ENCODE measurements at places on chromosomes 4 and X.

DNA sequence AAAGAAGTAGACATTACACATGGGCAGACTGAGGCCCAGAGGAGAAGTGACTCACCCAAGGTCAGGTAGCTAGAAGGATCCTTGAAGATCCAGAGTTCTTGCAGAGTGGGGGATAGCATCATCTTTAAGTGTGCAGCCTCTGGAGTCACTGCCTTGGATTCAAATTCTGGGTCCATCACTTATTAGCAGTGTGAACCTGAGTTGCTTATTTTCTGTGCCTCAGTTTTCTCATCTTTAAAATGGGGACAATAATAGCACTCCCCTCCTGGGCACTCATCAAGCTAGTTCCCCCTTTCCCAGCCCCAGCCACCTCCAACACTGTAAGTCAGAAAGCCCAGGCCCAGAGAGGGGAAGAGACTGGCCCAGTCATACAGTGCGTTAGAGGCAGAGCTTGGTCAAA lies 141.8 kb upstream of the PJA1 start:
- DNase-seq, result no peak

GRCh38 chr4:8336412-8337075 lies 67.0 kb downstream of the HTRA3 start:
- DNase-seq, result no peak

- no peak for DNase-seq
These were observed 134.4 kb downstream of the AFF1 start for GRCh38 chr4:87069037-87069742.

DNA sequence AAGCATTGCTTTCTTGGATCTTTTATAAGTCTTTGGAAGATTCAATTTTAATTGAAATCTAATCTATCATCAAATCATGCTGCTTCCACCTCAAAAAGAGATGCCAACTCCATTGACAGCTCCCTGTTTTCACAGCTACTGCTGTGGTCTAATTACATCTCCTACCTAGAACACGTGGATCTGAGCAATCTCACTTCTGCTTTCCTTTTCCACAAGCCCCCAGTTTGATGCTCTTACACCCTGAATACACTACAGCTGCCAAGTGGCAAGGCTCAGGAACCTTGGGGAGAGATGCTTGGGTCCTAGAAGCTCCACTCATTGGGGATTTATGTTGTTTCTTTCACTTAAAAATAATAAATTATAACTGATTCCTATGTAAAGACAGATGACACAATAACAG lies 172.0 kb downstream of the CFAP299 start:
- no peak for DNase-seq

GRCh38 chrX:51922561-51922960 lies 29.1 kb downstream of the MAGED1 start:
- no peak for DNase-seq

- DNase-seq, result no peak
These were observed 81.3 kb upstream of the TMEM33 start for GRCh38 chr4:41853973-41854372.

DNA sequence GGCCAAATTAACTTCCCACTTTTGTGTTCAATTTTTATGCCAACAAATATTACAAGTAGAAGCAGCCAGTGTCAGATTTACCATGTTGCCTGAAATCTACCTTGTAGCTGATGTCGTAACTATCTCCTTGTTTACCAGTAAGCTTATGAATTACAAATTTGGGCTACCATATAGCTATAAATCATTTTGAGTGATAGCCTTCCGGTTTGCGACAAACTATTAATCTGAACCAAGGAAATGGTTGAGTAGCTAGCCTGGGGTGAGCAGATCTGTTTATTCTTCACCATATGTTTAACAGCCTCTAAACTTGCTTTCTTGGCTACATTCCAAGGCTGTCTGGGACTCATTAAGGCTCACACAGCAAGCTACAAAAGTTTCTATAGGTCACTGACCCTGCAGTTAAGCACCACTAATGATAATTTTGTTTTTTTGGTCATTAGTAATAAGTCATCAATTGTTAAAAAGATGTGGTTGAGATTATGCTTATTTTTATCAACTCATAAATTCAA lies 218.7 kb upstream of the SPOCK3 start:
- DNase-seq, result no peak

GRCh38 chr4:150345207-150345744 lies 236.7 kb upstream of the MAB21L2 start:
- no peak for DNase-seq

- DNase-seq, result no peak
These were observed 114.0 kb downstream of the RAPGEF2 start for GRCh38 chr4:159216834-159217233.

DNA sequence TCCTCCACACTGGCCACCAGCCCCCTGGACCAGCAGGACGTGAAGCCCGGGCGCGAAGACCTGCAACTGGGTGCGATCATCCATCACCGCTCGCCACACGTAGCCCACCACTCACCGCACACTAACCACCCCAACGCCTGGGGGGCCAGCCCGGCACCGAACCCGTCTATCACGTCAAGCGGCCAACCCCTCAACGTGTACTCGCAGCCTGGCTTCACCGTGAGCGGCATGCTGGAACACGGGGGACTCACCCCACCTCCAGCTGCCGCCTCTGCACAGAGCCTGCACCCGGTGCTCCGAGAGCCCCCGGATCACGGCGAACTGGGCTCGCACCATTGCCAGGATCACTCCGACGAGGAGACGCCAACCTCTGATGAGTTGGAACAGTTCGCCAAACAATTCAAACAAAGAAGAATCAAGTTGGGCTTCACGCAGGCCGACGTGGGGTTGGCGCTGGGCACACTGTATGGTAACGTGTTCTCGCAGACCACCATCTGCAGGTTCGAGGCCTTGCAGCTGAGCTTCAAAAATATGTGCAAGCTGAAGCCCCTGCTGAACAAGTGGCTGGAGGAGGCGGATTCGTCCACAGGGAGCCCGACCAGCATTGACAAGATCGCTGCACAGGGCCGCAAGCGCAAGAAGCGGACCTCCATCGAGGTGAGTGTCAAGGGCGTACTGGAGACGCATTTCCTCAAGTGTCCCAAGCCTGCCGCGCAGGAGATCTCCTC lies 600 bp downstream of the POU3F4 start:
- no peak for DNase-seq

DNA sequence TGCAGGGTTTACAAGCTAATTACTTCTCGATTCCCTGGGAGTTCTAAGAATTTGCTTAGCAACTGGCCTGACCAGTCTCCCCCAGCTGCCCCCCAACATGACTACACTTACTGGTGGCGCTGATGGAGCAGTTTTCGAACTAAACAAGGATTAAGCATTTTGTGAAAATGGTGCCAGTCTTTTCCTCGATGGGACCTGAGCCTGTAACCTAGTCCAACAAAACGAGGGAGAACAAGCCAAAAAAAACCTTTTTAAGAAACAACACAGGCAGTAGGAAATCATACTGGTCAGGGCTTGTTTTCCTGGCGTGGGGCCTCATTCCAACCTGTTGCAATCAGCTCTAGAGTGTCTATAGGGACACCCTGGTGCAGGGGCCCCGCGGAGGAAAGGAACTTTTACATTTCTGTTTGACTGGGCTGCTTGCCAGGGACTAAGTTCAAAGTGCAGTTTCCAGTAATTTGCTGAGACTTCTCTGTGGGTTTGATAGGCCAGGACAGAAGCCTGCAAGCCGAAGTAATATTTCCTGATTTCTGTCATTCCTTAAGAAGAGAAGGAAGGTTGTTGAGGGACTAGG lies 158.7 kb downstream of the SPRY1 start:
- no peak for DNase-seq

- no peak for DNase-seq
These were observed 14.4 kb upstream of the CDS1 start for GRCh38 chr4:84568496-84568895.
